Epithelial cell of alveolus of lung (primary cell): ENCODE measurements at places on chromosomes 4 and X. TPM values are rescaled to one million over a fixed set of nuclear protein-coding genes. Genes with fewer than 3 reads are reported as not detected.

The MAGEA12 gene
- total RNA-seq = not detected in 2 replicates

The LEF1 gene
- total RNA-seq = 12.9 and 29.2 TPM in 2 replicates

The FMR1NB gene
- total RNA-seq = not detected in 2 replicates

The RRH gene
- total RNA-seq = 0.13 and 0.24 TPM in 2 replicates

The RHOH gene
- under 0.01 TPM in 1 of 2 replicates, not detected in the other for total RNA-seq

The LAP3 gene
- 39.0 and 63.9 TPM in 2 replicates for total RNA-seq

The FAM47A gene
- not detected in 2 replicates for total RNA-seq

The SMR3B gene
- total RNA-seq = not detected in 2 replicates

The PABPC5 gene
- 1.2 and 5.9 TPM in 2 replicates for total RNA-seq

The PPM1K gene
- total RNA-seq = 6.6 and 8.6 TPM in 2 replicates

The AWAT2 gene
- total RNA-seq = not detected in 2 replicates

The RENBP gene
- total RNA-seq = 0.52 and 3.3 TPM in 2 replicates

The SHROOM4 gene
- total RNA-seq = 0.72 and 3.1 TPM in 2 replicates
